ENCODE measurements at places on chromosomes 6 and 20. TPM values are rescaled to one million over a fixed set of nuclear protein-coding genes. Genes with fewer than 3 reads are reported as not detected.

Gene TMEM170B
- 5.6 TPM for total RNA-seq

Gene SLC12A5
- 2.6 TPM for total RNA-seq

Gene ENPP4
- total RNA-seq = 28.1 TPM

Gene TFAP2D
- not detected for total RNA-seq

Gene ARFGEF3
- 1.4 TPM for total RNA-seq

Gene AKAP7
- total RNA-seq = 13.2 TPM

Gene PBOV1
- not detected for total RNA-seq

Gene IL20RA
- total RNA-seq = 1.0 TPM

Gene OXT
- 0.65 TPM for total RNA-seq

Gene PRDM13
- total RNA-seq = not detected

Gene E2F1
- 1.6 TPM for total RNA-seq

Gene ABHD16B
- total RNA-seq = not detected

Gene CNKSR3
- total RNA-seq = 16.6 TPM

Gene ARHGAP40
- not detected for total RNA-seq

Gene COL12A1
- 23.2 TPM for total RNA-seq

Gene CLPSL2
- total RNA-seq = not detected

Gene FRMD1
- total RNA-seq = 0.79 TPM

Gene ZSCAN31
- total RNA-seq = 8.4 TPM

Gene CRISP2
- total RNA-seq = not detected

Gene DEFB132
- 0.32 TPM for total RNA-seq

Gene RIPPLY2
- not detected for total RNA-seq

Gene CCN6
- total RNA-seq = not detected

Gene SYNCRIP
- total RNA-seq = 84.9 TPM

Gene SLC18B1
- total RNA-seq = 5.9 TPM

Gene GGTLC1
- total RNA-seq = not detected

Gene HDGFL1
- not detected for total RNA-seq

Gene NCOA7
- 24.8 TPM for total RNA-seq

Gene OR2H2
- not detected for total RNA-seq

Gene OR2H1
- total RNA-seq = not detected

Gene IRF4
- 0.65 TPM for total RNA-seq

Gene HEY2
- total RNA-seq = 2.1 TPM

Gene EMILIN3
- total RNA-seq = 0.44 TPM

Gene FOXS1
- total RNA-seq = 1.6 TPM

Gene FAM209B
- not detected for total RNA-seq

Gene MATN4
- total RNA-seq = not detected

Gene IYD
- not detected for total RNA-seq

Gene LY6G6C
- total RNA-seq = not detected

Gene PTK6
- total RNA-seq = not detected

Gene TPBG
- total RNA-seq = 5.3 TPM

Gene KIAA1755
- 8.1 TPM for total RNA-seq

Gene TGM3
- total RNA-seq = not detected

Gene HFE
- total RNA-seq = 8.8 TPM

Gene ZC2HC1B
- total RNA-seq = not detected

Gene CBLN4
- not detected for total RNA-seq

Gene RIMS4
- 0.58 TPM for total RNA-seq

Gene TBCC
- total RNA-seq = 12.2 TPM

Gene NPBWR2
- not detected for total RNA-seq

Gene SLC22A3
- 2.1 TPM for total RNA-seq

Gene BMP7
- 23.9 TPM for total RNA-seq

Gene NNAT
- total RNA-seq = 2.8 TPM

Gene APCDD1L
- 1.3 TPM for total RNA-seq
